ENCODE measurements at places on chromosomes 7 and 10.

GRCh38 chr7:45161842-45162241 is 4.3 kb downstream of the RAMP3 start:
- DNase-seq, result no peak

DNA sequence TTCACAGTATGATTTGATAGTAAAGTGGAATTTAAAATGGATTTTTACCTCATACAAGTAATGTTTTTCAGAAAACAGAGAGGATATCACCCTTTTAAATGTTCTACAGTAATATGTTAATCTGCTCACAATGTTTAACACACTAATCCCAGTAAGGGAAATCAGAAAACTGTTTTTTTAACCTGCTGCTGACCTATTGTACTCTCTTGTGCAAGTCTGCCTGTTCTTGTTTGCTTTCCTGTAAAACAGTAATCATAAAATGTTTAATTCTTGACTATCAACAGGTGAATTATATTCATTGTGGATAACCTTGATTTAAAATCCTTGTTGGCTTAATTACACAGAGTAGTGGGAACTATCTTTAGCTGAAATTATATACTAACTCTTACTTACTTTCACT is 126.4 kb downstream of the GNAT3 start:
- DNase-seq, result no peak

DNA sequence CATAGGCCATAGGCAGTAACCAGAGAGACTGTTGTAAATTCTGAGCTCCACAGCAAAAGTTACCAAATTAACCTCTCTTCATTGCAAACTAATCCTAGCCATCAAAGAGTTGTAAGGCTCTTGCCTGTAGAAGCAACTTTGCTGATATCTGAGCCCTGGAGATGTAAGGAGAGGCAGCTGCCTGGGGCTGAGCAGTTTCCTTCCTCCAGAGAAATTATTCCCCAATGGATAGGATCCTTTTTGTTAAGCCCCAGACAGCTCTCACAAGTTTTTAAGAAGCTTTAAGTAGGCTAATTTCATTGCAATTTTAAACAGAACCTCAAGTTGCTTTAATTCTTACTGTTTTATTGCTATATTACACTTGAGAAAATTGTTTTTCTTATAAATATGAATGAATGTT is 211.1 kb downstream of the GALNT17 start:
- no peak for DNase-seq

DNA sequence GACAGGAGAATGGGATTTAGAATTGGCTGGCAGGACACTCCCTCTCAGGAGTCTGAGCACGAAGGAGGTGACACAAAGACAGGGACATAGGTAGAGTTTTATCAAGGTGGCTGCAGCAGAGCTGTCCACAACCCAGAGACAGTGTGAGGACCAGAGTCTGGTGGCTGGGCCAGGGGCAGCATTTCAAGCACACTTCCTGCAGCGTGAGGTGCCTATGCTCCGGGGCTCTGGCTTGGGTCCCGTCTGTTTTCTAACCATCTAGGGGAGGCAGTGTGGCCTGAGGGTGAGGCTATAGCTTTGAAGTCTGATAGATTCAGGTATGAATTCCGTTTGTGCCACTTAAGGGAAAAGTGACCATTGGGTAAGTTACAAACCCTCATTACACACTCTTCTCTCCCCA is 222.7 kb upstream of the ZMIZ1 start:
- DNase-seq, result no peak

- DNase-seq, result no peak
Measured at GRCh38 chr10:32961895-32962369, 3.9 kb upstream of the ITGB1 start.

GRCh38 chr10:3270577-3271316 is 98.2 kb upstream of the PITRM1 start:
- no peak for DNase-seq

DNA sequence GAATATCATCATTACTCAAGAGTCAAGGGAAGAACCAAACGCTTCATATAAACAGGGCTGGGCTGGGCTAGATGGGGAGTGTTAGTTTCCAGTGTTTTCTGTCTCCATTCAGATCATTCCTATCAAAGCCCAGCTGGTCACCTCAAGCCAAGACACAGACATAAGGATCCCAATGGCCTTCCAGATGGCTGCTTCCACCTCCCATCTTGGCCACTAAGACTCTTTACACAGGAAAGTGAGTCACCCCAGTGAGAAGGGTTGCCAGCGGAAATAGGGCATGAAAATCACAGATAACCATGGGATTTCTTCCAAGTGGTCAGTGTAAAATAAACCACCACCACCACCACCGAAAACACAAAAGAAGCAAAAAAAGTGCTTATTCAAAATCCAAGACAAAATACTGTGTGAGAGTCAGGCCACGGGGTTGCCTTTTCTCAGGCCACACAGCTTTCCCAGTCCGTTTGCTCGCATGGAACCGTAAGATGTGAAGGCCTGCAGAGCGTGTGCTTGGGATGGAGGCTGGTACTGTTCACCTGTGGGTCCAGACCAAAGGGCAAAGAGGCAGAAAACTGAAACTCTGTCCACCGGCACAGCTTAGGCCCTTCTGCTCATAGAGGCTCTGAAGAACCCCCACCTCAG is 5.6 kb downstream of the PRSS2 start:
- no peak for DNase-seq

DNA sequence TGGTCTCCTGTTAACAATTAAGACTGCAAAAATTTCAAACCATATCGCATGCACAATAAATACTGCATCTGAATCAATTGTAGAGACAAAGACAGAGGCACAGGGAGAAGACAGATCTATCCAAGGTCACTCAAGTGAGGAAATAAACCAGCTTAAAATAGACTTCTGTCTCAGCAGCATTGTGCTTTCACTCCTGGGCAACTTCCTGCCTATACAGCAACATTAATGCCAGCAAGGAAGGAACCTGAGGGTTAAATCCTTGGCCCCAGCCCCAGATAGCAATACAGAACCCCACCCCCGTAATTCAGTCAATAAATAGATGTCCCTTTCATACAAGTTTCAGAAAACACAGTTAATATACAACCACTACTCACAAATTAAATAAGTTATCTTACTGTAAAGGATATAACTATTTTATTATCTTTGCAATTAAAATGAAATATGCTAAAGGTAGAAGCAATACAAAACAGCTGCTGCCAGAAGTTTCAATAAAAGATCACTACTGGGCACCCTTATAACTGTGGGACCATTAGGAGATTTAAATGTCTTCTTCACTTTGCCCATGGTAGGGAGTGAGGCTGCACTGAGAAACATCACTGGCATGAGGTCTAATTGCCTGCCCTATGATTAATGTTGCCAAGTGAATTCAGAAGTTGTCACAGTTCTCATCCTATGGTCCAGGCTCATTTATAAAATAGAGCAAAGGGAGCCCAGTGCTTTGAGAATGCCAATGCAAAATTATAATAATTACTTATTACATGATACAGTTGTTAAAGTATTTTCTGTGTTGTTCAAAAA is 49.4 kb downstream of the CAV1 start:
- DNase-seq, result no peak

GRCh38 chr7:25995216-25995615 is 156.8 kb upstream of the NFE2L3 start:
- DNase-seq, result no peak

DNA sequence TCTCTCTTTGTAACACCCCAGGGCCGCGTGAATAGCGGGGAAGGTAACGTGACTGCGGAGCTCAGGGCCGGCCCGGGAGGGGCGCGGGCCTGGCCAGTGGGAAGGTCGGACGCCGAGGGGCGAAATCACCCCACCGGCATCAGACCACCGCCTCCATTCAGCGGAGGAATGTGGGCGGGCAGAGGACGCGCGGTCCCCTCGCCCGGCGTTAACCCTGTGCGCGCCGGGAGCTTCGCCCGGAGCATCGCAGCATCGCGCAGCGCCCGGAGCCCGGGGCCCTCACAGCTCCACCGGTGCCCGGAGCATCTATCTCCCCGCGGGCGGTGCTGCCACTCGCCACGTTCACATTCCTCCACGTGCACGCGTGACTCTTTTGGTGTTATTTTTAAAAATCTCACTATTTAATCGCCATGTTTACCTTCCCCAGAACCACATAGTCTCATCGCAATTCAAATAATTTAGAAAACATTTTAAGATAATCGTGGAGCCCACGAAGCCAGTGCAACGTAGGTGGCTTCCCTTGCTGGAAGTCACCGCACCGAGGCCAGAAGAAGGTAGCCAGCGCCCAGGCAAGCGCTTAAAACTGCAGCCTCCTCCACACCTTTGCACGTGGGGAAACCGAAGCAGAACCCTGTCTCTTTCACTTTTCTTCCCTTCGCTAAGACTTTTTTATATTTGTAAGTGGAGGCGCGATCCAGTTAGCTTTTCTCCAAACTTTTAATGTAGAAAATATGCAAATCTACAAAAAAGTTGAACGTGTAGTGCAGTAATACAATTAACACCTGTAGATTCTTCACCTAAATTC is 21.8 kb downstream of the FGFBP3 start:
- DNase-seq, result no peak

DNA sequence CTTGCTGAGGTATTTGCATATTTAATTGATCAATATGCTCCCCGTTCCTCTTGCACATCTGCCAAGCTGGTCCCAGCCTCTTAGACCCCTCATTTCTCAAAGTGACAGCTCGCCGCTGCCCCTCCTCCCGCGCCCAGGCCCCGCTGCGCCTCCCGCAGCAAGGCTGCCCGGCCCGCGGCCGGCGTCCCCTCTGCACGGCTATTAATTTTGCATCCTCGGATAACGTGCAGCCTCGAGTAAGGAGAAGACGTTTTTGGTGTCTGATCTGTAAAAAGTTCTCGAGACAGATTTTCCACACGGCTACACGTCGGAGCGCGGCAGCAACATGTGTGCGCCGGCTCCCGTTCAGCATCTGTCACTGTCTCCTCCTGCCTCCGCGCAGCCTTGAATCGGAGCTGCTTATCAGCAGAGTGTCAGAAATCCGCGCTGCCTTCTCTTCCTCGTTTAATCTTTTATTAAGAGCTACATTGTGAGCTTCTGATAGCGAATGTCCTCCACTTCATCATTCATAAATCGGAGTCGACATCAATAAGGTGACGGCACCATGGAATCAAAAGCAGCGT is 65.3 kb downstream of the EBF3 start:
- DNase-seq, result no peak

- no peak for DNase-seq
Measured at GRCh38 chr7:43117095-43117494, 4.6 kb downstream of the HECW1 start.

- DNase-seq, result no peak
Measured at GRCh38 chr10:68796605-68797004, 30.7 kb upstream of the STOX1 start.

DNA sequence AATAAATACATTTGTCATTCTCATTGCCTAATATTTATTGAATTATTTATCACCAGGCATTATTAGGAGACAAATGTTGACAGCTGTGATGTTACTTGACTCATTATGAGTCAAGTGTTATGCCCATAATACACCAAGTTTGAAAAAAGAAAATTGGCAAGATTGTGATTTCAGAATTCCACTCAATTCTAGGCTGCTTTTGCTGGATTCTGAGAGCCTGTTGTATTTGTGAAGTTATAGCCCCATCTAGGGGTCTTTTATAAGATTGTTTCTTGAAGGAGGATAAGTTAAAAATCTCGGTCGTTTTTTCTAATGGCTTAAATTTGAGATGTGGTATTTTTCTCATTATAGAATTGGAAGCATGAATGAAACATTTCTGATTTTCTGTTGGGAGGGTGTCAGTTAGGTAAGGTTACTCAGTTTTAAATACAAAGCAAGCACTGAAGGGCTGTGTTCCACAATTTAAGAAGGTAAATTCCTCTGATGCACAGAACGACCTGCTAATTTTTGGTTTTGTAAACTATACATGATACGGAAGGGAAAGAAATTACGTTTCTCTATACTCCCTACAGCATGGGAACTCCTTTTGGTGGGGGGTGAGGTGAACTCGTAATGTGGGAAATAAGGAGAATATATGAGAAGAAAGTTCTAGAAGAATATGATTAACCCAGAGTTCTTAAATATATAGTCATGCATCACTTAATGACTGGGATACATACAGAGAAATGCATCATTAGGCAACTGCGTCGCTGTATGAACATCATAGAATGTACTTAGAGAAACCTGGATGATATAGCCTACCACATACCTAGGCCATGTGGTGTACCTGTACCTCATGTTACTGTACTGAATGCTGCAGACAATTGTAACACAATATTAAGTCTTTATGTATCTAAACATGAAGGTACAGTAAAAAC is 2.6 kb downstream of the STK31 start:
- no peak for DNase-seq

DNA sequence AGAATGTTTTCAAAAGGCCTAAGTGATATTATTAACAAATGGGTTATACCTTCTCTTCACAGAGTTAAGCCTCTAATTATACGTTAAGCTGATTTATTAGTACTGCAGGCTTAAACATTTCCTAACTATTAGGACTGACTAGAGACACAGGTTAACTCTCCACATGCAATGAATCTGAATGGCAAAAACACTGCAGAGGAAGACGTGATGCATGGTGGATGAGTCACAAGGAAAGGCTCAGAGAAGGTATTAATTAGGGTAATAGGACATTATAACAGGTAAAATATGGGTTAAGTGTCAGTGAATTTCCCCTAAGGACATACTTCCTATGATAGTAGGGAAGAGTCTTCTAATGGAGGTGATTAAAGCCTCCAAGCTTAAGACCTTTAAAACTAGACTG is 24.7 kb upstream of the SEM1 start:
- DNase-seq, result no peak

- DNase-seq, result no peak
Measured at GRCh38 chr7:37467002-37467401, 18.3 kb upstream of the ELMO1 start.
